Fibroblast of villous mesenchyme (primary cell): ENCODE measurements at places on chromosomes 5 and 9.

DNA sequence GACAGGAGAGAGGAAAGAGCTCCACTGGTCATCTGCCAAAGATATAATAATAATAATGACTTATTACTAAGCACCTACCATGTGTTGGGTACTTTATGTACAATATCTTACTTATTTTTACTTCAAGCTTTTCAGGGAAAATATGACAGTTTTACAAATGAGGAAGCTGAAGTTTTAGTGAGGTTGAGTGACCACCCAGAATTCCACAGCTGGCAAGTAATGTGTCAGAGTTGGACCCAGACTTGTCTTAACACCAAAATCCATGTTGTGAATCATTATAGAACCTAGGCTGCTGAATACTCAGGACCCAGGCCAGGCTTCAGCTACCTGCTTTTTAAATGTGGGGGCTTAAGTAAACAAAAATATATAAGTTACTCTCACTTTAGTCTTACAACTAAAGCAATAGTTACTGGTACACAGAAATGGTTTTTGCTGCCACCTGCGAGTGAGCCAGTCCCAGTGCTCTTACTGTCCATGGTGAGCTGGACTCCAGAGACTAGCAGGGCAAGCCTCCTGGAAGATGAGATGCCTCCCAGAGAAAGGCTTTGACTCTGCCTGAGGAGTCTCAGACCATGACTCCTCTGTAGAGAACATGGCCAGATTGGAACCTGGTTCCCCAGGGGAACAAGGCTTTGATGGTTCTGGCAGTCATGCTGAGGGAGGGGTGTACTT lies 29.9 kb downstream of the RUSC2 start:
- DNase-seq = no peak

DNA sequence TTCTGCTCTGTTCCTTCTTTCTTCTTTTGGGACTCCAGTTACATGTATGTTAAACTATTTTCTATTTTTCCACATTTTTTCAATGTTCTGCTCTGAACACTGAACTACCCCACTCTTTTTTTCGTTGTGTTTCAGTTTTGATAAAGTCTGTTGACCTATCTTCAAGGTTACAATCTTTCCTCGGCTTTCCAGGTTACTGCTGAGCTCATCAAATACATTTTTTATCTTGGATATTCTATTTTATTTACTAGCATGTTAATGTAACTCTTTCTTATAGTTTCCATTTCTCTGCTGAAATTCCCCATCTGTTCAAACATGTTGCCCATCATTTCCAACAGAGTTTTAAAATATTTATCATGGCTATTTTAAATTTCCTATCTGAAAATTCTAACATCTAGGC lies 13.8 kb downstream of the NEUROG1 start:
- no peak for DNase-seq

DNA sequence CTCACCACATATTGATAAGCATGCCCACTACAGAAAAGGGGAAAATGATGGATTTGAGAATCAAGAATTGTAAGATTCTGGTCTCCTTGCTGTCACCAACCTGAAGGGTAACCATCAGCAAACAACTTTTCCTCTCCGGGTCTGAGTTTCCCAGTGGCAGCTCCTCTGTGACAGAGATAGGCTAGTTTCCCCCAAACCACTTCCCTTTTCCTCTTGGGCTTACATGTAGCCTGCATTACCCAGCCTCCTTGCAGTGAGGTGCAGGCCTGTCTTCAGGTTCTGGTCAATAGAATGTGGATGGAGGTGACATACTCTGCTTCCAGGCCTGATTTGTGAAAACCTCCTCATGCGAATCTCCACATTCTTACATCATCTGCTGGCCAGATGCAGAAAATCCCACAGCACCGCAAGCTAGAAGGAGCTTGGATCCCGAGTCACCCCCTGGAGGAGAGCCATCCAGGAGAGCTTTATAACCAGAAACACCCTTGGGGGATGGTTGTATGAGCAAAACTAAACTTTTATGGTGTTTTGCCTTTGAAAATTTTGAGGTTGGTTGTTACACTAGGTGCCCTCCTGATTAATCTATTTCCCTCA lies 206.1 kb downstream of the RGS3 start:
- DNase-seq = peak; percentile 32

DNA sequence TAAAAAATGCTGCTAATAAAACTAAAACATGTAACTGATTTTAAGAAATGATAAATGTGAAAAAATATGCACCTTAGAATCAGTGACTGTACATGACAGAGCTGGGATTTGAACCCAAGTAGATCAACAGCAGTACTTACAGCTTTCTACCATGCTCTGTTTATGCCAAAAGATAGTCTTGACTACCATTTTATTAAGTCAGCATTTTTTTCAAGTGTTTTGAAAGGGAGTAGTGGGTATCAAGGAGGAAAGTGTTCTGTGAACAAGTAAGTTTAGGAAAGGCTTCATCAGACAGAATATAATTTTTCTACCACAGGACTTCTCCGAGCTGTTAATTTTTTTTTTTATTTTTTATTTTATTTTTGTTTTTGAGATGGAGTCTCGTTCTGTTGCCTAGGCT lies 180.4 kb upstream of the GLRA1 start:
- DNase-seq = no peak

- peak; percentile 74 for DNase-seq
Observed at GRCh38 chr9:34037626-34038025, 11.1 kb downstream of the UBAP2 start.

DNA sequence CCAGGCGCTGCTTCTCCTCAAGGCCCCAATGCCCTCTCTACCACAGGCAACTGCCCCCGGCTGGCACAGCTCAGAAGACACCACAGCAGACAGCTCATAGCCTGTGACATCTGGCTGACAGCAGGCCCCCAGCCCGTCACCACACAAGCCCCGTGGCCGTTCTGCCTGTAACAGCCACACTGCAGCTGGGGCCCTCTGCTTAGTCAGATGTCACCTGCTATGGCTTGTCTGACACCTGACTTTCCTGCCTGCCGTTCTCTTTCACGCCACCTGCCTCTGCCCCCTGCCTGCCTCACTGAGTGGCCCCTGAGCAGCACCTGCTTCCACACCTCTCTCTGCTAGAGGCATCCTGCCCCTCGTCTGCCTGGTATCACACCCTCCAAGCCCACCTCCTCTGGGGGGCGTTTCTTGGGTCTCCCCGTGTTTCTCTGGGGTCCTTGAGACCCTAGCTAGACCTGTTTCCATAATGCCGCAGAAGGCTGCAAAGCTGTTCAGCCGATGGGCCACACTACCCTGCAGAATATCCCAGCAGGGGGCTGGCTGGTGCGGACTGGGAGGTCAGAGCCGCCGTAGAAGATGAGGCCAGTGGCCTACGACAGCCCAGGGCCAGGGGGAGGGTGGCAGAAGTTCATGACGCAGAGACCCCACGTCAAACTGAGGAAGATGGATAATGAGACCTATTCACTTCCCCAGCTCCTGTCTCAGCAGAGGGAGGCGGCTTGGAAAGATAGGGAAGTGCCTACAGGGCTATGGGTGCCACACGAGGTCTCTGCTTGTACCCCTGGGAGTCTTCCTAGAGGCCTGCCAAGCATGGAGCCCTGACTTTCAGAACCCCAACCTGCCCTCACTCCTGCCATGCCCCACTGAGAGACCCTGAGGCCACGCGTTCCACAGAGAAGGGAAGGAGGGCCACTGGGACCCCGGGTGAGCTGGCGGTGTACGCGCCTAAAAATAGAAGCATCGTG lies 95.1 kb downstream of the ZNF354C start:
- DNase-seq = no peak

- no peak for DNase-seq
Observed at GRCh38 chr5:93209476-93209875, 371.5 kb downstream of the NR2F1-AS1 start.

- peak; percentile 98 for DNase-seq
Observed at GRCh38 chr5:132437604-132438266, 52.8 kb downstream of the IRF1 start.

DNA sequence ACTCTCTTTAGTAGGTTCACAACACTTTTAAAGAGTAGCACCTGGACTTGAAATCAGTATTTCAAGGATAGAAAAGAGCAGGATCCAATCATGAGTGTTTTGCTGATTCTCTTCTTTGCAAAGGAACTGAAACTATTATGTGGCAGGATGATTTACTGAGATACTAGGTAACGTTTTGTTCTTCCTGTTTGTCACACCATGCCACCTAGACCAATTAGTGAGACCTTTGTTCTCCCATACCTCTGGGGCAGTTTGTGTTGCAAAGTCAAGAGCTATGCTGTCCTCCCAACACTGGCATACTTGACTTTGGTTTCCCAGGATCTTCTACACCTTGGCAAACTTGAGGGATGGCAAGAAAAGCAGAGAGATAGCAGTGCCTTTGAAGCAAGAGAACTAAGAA lies 43.4 kb downstream of the PPP1R2B start:
- no peak for DNase-seq

DNA sequence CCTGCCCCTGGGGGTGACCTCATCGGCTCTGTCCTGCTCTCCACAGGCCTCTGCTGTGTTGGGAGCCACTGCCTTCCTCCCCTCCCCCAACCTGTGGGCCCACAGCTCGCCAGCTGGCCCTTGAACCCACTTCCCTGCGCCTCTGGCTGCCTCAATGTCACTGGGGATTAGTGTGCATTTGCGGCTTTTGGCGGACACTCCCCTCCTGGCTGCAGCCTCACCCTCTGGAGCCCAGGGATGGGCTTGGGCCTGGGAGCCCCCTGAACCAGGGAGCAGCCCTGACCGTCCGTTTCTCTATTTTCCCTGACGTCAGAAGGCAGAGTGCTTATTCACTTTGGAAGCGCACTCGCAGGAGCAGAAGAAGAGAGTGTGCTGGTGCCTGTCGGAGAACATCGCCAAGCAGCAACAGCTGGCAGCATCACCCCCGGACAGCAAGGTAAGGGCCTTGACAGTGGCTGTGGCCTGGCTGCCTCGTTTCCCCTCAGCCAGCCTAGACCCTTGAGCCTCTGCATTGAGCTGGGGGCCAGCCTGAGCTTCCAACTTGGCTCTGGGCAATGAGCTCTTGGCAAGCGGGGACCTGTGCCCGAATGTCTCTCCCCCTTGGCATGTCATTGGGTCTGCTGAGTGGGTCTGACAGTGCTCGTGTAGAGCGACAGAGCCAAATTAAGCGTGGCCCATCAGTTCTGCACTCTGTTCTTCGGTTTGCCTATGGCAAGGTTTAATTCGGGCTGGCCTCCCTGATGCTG lies 73.1 kb downstream of the RGS3 start:
- DNase-seq = peak; percentile 69

- peak; percentile 96 for DNase-seq
Observed at GRCh38 chr9:129334105-129334935, 156.3 kb upstream of the IER5L start.

DNA sequence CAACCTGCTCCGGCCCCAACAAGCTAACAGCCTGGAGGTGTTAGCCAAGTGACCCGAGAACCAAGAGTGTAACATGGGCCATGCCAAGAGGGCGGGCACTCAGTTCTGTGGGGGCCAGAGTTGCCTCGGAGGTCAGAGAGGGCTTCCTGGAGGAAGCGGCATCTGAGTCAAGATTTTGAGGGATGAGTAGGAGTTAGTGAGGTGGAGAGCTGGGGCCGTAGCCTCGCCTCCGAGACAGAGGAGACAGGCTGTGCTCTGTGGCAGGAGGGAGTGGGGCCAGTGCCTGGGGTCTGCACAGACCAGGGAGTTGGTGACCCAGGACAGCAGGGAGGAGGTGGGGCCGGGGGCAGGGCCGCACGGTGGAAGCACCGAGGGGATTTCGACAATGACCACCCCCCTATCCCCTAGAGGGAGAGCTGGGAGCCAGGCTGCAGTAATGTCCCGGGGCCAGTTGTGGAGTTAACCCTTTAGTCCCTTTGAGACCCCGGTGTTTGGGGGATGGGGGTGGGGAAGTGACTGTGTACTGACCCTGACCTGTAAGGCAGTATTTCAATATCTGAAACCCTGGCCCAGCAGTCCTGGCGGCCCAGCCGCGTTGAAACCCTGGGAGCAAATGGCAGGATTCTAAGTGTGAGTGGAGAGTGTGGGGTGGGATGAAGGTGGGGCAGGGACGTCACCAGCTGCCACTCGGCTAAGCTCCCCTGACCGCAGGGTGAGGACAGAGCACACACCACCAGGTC lies 148.7 kb upstream of the COL5A1 start:
- DNase-seq = peak; percentile 81

DNA sequence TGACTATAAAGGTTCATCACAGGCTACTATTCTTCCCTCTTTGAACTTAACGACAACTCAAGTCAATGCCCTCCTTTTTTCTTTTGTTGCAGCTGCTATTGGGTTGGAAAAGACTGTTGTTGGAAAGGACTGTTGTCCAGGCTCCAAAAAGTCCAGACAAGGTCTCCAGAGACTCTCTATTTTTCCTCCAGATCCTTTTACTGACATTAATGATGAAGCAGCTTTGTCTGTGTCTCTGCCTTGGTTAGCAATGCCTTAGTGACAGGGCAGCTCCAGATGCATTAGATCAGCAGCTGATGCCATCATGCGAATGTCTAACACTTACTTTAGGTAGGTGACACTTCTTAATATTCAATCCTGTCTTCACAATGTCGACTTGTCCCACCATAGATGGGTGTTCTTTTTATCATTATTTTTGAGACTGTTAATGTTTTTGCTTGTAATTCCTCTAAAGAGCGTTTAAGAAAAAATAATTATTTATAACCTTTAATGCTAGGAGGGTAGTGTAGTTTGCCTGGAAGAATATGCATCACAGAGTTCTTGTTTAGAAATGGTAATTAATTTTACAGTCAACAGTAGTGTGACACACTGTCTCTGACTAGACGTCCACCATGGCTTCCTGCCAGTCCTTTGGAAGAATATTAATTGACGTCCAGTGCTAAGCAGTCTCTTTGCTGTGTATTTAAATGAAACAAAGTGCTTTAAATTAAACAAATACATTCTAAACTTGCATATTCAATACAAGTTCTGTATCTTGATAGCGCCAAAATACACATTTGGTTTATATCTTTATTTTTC lies 492.2 kb downstream of the NR2F1-AS1 start:
- DNase-seq = no peak

- DNase-seq = peak; percentile 56
Observed at GRCh38 chr5:81425569-81425968, 31.6 kb upstream of the ACOT12 start.

- DNase-seq = peak; percentile 78
Observed at GRCh38 chr9:111926421-111926875, 29.8 kb downstream of the UGCG start.

GRCh38 chr9:101369286-101369685 lies 15.5 kb downstream of the BAAT start:
- no peak for DNase-seq

DNA sequence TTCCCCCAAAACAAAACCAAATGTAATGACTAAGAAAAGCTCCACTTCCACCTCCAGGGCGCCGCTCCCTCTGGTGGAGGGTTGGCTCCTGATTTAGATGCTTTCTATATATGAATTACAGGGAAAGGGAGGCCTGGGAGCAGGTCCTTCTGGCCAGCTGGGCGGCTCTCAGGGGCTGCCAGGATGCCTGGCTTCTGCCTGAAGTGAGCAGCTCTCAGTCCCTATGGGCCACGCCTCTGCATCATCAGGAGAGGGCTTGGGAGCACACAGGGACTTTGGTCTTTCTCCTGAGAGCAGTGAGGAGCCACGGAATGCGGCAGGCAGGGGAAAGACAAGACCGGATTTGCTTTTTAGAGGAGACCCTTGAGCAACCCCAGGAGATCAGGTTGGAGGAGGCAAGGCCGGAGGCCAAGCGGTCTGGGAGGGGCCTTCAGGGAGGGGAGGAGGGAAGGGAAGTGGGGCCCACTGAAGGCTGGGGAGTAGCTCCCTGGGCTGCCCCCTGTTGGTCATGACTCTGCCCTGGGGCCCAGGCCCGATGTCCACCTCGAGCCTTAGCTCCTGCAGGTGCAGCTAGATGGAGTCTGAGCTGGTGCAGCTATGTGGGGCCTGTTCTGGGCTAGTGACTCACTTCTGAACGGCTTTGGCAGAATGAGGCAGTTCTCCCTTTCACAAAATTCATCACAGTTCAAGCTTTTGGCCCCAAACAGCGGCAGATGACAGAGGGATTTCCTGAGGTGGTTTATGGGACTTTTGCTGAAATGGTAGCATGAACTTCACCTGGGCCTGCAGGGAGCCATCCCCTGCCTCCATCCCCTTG lies 11.3 kb upstream of the GRHPR start:
- DNase-seq = peak; percentile 12

GRCh38 chr5:178640331-178641045 lies 13.6 kb upstream of the CLK4 start:
- DNase-seq = no peak
